Fibroblast of upper back skin (primary cell): ENCODE measurements at places on chromosomes 5 and 9.

DNA sequence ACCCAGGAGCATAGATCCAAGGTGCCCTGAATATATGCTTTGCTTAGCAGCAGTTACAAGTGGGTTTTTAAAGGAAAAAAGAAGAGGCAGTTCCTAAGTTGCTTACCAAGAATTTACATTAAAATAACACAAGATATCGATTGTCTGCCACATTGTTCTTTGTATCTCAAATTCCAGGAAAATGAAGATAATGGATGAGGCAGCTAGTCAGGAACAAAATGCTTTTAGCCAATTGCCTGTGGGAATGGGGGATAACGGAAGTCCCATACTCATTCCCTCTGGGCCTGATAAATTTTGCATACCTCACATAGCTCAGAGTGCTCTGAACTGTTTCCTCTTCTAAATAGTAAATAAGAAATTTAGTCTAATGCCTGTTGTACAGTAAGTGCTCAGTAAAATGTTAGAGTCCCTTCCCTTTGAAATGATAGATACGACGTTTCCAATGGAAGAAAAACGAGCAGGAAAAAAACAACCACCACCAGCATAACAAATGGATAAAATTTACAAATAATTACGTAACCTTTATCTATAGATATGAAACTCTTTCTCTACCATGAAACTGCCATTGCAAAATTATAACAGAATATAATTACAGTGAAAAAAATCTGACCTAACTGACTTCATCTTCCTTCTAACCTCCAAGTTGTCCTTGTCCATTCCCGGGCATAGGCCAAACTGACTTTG, 35.5 kb upstream of the TENT2 start:
- DNase-seq, result no peak

GRCh38 chr9:86545090-86545489, 190.9 kb upstream of the TUT7 start:
- DNase-seq, result peak; percentile 83

GRCh38 chr9:123336449-123336848, 19.5 kb upstream of the CRB2 start:
- DNase-seq, result no peak

DNA sequence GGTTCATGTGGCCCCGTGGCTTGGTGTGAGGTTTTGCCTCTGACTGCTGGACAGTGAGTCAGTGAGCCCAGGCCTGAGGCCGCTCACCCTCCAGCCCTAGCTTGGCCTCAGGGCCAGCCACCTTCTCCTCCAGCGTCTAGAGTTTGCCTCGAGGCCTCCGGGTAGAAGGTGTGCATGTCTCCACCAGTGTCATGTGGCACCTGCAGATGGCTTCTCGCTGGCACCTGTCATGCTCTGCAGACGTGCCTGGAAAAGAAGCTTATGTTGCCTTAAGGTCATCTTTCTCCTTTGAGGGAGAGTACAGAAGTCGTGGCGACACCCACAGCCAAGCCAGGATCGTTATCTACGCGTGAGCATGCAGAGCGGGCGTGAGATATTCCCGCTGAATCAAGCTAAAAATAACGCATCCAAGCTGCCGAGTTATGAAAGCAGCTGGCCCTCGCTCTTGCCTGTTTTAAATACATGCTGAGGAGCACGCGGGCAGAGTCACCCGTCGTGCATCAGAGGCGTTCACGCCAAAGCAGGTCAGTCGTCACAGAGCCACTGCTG, 79.7 kb upstream of the FCN2 start:
- DNase-seq, result no peak

DNA sequence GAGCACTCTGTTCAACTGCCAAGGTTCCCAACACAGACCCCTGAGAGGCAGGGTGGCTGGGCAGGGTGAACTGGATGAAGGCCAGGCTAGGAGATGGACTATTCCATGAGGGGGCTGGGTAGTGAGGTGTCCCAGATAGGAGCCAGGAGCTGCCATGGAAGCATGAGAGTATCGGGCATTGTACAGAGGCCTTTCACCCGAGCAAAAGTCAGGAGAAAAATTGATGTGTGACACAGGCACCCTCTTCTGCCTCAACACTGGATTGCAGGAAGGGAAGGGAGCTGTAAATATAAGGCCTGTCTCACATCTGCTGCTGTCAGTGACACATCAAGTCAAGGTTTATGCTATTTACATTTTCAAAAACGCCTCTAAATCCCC, 74.6 kb downstream of the UBAP1 start:
- DNase-seq, result peak; percentile 41

DNA sequence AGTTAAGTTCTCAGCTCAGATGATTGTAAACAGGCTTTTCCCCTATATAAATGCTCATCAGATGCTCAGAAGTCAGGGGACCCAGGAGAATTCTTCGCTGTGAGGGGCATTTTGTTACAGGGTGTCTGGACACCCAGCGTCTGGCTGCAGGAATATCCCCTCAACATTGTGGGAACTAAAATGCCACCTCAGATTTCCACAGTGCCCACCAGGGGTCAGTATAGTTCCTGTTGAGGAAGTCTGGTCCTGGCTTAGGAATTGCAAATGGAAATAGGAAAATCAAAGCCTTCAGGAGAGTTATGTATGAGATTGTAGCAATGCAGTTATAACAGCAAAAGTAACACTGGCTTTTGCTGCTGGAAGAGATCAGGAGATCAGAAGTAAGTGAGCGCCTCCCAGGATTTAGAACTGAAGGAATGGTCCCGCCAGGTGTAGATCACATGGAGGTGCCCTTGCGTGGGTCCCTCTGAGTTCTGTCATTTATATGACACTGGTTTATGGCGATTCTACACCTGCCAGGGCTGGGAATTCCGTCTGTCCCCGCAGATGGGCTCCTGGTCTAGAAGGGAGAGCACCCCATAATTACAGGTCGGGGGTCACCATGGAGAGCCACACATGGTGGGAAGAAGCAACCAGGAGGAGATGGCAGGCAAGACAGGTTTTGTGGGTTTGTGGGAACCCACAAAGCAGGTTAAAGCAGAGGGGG, 47.1 kb upstream of the CTSL start:
- DNase-seq, result peak; percentile 75

- no peak for DNase-seq
These were observed 241.7 kb downstream of the MCTP1 start for GRCh38 chr5:95043234-95043633.
